ENCODE measurements at places on chromosomes 11 and 22. TPM values are rescaled to one million over a fixed set of nuclear protein-coding genes. Genes with fewer than 3 reads are reported as not detected.
A peak's percentile ranks its signal among the peaks of the same experiment; 100 is the strongest.

- H3K36me3 ChIP-seq, result no peaks in the 10 kb centered on the region
- no peak overlapping the region for H3K27ac ChIP-seq
- H3K27me3 ChIP-seq, result peaks cover 48% of the 10 kb centered on the region
Observed at GRCh38 chr11:13276454-13276831, 1.1 kb upstream of the BMAL1 start.

DNA sequence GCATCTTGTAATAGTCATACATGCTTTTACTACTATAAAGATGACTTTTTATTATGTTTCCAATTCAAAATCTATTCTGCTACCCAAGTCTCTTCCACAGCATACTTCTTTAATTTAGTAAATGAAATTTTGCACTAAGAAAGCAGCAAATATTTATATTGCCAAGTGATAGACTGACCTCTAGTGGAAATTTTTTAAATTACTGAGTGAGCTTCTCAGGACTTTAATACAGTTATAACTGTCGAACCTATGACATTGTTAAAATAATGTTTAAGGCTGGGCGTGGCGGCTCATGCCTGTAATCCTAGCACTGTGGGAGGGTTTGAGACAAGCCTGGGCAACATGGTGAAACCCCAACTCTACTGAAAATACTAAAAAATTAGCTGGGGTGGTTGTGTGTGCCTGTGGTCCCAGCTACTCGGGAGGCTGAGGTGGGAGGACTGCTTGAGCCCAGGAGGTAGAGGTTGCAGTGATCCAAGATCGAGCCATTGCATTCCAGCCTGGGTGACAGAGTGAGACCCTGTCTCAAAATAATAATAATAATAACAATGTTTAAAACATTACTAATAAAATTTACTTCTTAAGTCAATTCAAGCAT is 27.3 kb downstream of the STK33 start:
- DNase-seq, result peak; percentile 50
- H3K36me3 ChIP-seq, result no peaks in the 10 kb centered on the region
- H3K4me3 ChIP-seq, result no peak overlapping the region
- peaks cover 34% of the 10 kb centered on the region for H3K27me3 ChIP-seq
- H3K4me1 ChIP-seq, result no peaks in the 10 kb centered on the region

TMEM121B gene
- 0.44 TPM for total RNA-seq

RAB36 gene
- 4.1 TPM for total RNA-seq

C11orf87 gene
- not detected for total RNA-seq

Measured in Panc1 (cell line).